Ascending aorta (tissue), 2 donors: ENCODE measurements at places on chromosomes 12 and 14.
A peak's percentile ranks its signal among the peaks of the same experiment; 100 is the strongest.

DNA sequence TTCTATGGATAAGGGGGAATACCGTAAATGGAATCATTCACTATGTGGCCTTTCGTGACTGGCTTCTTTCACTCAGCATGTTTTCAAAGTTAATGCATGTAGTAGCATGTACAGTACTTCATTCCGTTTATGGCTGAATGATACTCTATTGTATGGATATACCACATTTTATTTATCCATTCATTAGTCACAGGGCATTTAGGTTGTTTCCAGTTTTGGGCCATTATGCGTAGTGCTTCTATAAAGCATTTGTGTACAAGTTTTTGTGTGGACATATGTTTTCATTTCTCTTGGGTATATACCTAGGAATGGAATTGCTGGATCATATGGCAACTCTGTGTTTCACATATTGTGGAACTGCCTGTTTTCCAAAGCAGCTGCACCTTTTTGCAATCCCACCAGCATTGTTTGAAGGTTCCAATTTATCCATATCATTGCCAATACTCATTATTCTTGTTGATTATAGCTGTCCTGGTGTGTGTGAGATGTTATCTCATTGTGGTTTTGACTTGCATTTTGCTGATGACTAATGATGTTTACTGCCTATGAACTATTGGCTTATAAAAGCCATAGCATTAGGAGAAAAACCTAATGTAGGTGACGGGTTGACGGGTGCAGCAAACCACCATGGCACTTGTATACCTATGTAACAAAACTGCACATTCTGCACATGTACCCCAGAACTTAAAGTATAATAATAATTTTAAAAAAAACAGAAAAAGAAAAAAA is 45.5 kb downstream of the ATF7IP start:
- DNase-seq = no peak

DNA sequence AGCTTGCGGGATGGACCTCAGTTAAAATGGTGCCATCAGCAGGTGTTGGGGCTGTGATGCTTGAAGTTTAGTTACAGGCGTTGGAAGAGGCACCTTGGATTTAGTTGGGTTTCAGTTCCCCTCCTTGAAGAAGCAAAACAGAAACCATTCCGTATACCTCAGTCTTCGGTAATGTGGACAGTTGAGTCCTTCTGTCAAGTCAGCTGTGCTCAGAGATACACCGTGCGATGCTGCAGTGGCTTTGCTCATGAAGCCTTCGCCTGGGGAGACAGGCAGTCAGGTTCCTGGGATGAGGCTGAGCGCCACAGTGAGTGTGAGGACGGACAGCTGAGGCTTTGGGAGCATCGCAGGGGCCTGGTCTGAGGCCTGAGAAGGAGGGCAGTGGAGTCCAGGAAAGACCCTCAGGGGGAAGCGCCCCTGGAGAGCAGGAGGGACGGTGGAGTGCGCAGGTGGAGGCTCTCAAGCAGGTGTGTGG is 7.4 kb downstream of the RAN start:
- DNase-seq = no peak

DNA sequence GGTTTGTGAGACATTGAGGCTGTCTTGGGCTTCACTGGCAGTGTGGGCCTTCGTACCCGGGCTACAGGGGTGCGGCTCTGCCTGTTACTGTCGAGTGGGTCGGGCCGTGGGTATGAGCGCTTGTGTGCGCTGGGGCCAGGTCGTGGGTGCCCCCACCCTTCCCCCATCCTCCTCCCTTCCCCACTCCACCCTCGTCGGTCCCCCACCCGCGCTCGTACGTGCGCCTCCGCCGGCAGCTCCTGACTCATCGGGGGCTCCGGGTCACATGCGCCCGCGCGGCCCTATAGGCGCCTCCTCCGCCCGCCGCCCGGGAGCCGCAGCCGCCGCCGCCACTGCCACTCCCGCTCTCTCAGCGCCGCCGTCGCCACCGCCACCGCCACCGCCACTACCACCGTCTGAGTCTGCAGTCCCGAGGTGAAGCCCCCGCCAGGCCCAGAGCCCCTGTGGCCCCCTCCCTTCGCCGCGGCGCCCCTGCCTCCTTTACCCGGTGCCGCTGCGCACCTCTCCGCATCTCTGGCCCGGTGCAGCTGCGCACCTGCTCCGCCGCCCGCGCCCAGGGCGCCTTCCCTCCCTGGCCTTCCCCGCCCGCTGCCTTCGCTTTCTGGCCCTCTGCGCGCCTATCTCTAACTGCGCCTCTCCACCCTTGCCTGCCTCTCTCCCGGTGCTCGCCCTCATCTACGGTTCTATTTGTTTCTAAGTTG is at the start of gene ENO2:
ENO2 (plus strand) TSS at position 335 of the 701 bp plus-strand sequence. CDS start 1,253 bp downstream, outside the sequence.
- DNase-seq = peak; percentile 92

DNA sequence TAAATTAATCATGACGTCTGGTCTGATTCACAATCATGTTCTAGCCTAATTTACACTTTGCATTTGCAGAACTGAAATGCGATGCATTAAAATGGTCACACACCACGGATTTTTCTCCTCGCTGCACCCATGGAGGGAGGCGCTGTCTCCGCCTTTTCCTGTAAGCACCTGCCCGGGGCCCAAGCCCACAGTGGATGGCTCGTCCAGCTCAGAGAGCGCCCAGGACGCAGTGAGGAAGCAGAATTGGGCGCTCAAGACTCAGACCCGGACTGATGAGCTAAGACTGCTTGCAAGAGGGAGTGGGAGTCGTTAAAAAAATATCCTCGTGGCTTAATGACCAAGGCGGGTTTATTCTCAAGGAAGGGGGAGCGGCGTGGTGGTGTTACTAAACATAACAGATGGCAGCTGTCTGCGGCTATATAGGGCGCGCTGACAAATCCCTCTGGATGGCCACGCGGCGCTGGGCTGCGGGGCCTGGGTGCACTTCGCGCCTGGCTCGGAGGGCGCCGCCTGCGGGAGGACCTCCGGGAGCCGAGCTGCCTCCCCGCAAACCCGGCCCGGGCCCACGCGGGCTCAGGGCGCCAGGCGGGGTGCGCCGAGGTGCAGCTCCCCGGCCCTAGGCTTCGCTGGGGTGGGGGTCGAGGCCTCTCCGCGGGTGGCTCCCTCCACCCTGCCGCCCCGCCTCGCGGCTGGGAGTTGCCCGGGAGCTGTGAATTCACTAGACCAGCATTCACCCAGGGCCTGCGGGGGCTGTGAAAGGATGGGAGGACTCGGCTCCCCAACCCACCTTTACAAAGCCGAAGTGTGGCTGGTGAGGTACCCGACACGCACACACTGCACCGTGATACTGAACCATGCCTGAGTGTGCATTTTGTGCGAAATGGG is 78.7 kb downstream of the PPM1A start:
- DNase-seq = no peak

DNA sequence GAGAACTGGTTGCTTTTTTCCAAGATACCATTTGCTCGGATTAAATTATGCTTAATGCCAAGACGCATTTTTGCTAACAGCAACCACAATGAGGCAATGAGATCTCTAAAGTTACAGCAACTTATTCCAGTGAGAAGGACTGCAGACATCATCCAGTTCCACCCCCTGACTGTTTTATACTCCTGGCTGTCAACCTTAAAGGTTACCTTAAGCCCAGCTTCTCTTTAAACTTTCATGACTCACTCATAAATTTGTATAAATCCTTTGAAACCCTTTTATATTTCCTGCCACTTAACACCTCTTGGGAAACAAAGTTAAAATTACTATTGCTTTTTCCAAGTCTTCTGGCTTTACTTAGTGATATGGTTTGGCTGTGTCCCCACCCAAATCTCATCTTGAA is 80.2 kb downstream of the TMTC1 start:
- DNase-seq = no peak

DNA sequence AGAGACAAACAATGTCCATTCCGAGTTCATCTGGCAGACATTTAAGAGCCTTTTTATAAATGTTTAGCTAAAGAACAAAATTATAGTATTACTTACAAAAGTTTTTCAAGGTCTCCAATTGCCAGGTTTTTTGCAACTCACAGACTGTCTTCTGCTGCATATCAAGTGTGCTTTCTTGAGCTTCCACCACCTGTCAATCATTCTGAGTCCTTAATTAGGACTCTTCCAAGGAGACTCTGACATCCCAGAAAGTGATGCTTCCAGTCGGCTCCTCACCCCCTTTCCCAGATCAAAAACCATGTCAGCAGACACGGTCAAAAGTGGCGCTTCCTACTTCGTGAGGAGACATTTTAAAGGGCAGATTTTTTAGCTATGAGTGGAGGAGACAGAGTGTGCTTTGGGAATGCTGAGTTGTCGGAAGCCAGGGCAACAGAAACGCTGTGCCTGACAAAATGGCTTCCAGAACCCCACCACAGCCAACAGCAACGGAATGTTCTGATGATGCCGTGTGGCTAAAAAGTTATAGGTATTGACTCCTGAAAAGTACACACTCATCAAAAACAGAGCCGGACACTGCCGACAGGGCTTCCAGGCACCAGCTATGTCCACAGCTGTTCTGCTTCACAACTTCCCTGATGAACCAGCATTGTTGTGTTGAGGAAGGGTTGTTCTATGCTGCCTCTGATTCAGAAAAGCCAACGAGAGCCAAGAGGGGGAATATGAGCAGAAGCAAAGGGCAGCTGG is 116.1 kb upstream of the SLC35F4 start:
- DNase-seq = no peak
